ENCODE measurements at places on chromosomes 4 and X.

- DNase-seq, result no peak
Measured at GRCh38 chr4:182425302-182425701, 182.1 kb downstream of the TENM3 start.

GRCh38 chr4:21952549-21952948 is 4.0 kb upstream of the KCNIP4 start:
- no peak for DNase-seq

DNA sequence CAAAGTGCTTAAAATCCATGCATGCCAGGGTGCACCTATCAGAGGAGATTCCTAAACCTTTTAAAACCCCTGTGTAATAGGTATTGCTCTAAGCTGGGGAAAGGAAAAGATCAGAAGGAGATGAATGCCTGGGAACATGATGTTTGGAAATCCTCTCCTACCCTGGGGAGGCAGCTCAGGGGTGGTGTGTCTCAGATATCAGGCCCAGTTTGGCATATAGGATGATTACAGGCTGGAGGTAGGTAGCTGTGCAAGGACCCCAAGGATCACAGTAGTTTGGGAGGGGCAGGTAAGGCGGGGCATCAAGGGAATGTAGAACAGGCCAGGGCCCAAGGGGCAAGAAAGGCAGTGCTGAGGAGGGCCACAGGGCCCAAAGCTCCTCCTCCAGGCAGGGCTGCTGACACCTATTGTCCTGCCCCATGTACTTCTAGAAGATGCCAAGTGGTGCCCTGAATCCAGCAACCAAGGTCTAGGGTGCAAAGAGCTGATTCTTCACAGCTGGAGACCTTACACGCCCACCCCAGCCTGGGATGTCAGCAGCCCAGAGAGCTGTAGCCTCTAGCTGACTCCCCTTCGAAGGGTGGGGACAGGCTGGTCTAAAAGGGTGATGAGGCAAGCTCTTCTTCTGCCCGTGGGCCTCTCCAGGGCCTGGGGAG is 17.6 kb downstream of the SASH3 start:
- no peak for DNase-seq

DNA sequence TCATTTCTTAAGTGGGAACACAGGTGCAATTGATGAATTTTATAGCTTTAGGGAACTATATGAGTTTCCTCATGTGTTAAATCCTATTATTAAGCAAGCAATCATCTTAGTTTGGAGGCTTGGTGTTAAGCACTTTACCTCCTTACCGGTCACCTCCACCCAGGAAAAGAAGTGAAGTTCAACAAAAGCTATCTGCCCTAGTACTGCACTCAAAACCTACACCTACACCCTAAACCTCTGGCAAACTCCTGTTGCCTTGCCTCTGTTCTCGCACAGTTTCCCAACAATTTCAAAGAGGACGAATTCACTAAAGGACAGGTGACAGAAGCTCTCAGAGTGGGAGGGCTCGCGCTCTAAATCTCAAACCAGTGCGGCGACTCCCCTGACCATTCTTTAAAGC is 85.7 kb upstream of the TENT5D start:
- no peak for DNase-seq

DNA sequence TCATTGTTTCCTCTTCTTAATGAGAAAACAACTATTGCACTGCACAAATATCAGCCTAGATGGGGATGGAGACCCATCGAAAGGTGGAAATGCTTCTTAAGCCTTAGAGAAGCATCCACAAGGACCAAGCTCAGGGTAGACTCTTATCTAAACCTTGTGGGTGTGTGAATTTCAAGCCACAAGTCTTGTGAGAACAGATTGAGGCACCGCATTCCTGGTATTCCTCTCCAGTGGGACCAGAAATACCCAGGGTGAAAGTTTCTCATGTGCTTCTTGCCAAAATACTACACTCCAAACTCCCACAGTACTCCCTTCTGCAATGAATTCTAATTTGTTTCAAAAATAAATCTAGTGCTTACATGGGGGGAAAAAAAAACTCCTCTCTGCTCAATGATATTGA is 375.6 kb downstream of the PDGFC start:
- DNase-seq, result no peak

- no peak for DNase-seq
Measured at GRCh38 chrX:39905538-39905891, 192.2 kb downstream of the BCOR start.

- DNase-seq, result no peak
Measured at GRCh38 chr4:122152711-122153226, 638 bp downstream of the BLTP1 start.

DNA sequence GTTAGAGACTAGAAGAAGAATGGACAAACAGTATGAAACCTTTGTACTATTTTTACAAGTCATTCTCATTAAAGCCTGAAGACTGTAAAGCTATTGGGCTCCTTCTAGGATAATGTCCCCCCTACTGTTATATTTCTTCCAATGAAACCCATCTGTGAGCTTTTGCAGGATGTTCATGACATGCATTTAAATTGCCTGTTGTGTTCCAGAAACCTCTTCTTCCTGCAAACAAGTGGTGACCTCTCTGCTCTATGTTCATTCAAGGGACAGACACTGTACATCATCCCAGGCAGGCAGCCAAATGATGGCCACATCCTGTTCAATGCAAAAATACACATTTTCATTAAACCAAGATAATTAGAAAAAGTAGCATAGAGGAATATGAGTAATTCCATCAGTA is 128.0 kb downstream of the C4orf33 start:
- no peak for DNase-seq

DNA sequence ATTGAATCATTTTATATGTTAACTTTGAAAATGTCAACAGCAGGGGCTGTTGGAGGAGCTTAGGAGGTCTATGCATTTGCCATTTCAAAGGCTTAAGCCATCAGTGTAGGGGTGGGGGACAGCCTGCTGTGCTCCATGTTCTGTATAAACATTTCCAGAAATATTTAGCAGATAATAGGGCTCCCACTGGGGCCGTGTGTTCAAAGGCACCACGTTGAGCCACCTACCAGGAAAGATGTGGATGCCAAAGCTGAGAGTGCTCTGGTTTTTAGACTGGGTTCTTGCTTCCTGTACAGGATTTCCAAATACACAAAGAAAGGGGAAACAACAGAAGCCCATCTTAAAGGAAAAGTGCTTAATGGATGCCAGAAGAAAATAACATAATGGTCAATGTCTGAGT is 219.5 kb downstream of the CENPC start:
- no peak for DNase-seq

GRCh38 chr4:152394791-152395190 is 141.1 kb downstream of the FBXW7 start:
- no peak for DNase-seq

- DNase-seq, result no peak
Measured at GRCh38 chr4:102586002-102586643, 85.0 kb downstream of the NFKB1 start.

DNA sequence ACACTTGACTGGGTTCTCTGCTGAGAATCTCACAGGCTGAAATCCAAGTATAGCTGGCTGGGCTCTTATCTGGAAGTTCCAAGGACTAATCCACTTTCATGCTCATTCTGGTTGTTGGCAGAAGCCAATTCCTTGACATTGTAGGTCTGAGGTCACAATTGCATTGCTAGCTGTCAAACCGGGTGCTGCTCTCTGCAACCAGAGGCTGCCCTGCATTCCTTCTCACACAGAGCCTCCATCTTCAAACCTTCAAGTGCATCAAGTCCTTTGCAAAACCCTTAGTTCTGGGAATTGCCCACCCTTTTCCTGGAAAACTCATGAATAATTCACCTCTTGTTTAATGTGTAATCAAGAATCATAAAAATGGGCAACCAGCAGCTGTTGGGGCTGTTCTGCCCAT is 404.2 kb downstream of the KCNIP4 start:
- no peak for DNase-seq

GRCh38 chr4:73070074-73070390 is 516 bp upstream of the COX18 start:
- no peak for DNase-seq

DNA sequence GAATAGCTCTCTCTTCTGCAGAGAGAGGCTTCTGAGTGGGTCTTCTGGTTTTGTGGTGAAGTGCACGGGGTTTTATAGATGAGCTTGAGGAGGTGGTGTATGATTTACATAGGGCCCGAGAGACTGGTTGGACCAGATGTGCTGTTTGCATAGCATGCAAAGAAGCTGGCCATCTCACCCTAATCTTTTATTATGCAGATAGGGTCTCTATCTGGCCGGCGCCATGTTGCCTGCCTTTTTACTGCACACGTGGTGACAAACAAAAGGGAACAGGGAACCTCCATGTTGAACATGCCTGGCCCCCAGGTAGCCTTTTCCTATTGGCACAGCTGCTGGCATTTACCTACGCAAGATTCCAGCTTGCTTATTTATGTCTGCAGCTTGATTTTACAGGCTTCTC is 473.3 kb upstream of the FAM47C start:
- DNase-seq, result no peak

DNA sequence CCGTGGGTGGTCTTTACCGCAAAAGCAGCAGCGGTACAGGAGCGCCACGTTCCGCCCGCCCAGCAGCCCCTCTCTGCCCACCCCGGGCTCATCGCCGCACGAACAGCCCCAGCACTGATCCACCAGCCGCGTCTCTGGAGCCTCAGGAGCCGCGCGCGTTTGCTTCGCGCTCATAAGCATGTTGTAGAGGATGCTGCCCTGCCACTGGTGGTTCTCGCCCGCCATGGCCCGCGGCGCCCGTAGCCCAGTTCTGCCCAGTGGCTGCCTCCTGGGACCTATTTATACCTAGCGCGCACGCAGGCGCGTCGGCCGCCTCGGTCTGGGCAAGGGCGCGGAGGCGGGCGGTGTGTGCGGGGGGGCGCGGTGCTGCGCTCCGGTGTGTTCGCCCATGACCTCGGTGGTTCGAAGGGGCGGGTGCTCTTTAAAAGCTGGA is at the start of gene NR0B1:
Gene NR0B1, minus strand, starts transcription at position 252 of the 433 bp plus-strand sequence. Its CDS starts 27 bp downstream, at position 225.
- peak; percentile 72 for DNase-seq

DNA sequence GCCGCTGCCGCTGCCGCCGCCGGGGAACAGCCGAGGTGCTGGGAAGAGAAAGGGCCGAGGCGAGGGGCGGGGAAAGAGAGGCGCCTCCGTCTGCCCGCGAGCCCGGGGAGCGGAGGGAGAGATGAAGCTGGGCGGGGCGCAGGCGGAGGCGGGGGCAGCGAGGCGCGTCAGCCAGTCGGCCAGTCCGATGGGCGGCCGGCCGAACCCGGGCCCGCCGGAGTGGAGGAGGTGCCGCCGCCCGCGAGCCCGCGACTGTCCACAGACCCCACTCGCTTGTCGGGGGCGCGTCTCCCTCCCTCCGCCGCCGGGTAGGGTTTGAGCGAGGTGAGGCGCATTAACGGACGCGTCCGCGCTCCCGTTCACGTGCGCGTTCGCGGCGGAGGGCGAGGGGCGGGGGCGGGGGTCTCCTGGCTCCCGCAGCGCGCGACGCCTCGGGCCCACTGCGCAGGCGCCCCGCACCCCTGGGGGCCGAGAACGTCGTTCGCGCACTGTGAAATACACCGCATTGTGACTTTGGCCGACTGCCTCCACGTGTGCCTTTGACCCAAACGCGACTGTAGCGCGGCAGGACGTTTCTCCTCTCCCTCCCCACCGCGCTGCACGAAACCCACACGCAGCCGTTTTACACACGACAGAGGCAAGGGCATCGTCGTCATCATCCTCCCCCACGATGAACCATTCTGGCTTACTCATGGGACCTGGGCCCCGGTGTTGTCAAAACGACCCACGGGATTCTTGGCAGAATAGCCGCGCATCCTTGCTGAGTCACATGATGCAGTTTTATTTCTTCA is at the start of gene NUDT11:
Gene NUDT11, minus strand, starts transcription at position 92 of the 791 bp plus-strand sequence. CDS start 148 bp downstream, outside the sequence.
- peak; percentile 9 for DNase-seq

DNA sequence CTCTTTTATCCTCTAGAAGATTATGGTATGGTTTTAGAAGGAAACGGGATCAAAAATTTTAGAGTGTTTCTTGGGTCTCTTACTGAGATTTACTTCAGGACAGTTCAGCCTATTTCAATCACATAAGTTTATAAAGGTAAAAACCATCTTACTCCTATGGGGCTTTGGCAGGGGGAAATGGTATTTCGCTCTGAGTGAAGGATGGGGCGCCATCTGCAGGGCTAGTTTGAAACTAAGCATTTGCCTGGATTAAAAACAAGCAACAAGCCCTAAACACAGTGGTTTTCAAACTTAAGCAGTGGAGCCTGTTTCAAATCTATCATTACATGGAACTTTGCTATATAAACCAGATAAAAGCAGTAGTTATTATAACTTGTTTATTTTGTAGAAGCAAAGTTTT is 361.5 kb upstream of the FMR1 start:
- no peak for DNase-seq

DNA sequence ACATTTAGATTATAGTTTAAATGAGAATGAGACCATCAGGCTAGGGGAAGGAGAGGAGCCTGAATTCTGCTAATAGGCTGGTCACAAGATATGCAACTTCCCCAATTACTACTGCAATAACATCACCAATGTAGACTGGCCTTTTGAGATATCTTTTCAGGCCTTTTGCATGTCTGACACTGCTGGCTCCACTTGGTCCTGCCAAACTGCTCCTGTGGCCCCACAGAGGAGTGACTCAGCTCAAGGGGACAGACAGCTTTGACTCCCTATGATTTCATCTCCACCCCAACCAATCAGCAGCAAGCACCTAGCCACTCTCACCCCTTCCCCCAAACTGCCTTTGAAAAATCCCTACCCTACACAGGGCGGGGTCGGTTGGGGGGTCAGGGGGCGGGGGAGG is 22.8 kb downstream of the GPRIN3 start:
- DNase-seq, result no peak

DNA sequence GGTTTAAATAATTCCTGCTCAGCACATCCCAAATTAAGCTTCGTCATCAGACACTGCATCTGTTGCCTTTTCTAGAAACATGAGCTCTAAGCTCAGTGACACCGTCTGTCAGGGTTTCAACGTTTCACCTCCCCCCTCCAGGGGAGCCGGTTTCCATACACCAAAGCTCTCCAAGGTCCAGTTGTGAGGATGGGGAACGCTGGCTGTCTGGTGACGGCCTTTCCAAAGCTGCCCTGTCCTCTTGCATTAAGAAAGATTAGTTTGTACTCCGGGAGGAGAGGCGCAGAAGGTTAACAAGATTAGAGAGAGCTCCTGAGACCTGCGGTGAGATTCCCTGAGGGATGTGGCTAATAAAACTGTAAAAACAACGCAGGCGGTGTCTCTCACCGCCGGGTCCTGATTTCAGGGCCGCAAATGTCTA is 43.2 kb downstream of the ASMT start:
- no peak for DNase-seq

DNA sequence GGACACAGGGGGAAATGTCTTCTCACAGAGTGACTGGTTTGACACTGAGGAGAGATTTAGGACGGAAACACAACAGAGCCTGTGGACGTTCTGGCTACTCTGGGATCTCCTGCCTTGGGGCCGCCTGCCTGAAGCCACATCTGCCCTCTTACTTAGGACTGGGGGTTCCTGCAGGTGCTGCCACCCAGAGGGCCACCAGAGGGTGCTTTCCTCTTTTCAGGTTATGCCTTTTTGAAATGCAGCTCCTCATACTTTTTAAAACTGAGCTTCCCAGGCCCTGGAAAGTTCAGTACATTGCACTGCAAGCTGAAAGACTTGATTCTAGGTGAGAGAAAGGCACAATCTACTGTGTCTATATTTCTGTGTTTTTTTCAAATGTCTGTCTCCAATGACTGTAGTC is 92.2 kb upstream of the PGRMC2 start:
- DNase-seq, result no peak

DNA sequence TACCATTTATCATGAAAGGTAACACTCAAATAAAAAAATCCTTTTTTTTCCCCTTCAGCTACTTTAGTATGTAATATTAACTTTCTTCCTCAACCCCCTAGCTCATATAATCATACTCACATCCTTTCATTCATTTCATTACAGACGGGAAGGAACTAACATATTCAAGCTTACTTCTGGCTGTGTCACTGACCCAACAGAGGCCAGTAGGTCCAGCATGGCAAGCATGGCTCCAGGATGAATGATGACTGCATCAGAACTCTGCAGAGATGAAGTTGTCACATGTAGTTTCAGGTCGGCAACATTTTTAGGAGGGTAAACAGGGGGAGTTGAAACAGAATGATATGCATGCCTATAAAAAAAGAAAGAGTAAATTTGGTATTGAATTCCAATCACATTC is 163.4 kb downstream of the WDFY3 start:
- DNase-seq, result no peak
